ENCODE measurements at places on chromosomes 1 and 21. TPM values are rescaled to one million over a fixed set of nuclear protein-coding genes. Genes with fewer than 3 reads are reported as not detected.
A peak's percentile ranks its signal among the peaks of the same experiment; 100 is the strongest.

TDRD10 gene
- 2.4 TPM for polyA plus RNA-seq

CYP4A22 gene
- polyA plus RNA-seq = not detected

CD1D gene
- polyA plus RNA-seq = 2.1 TPM

NHLH2 gene
- not detected for polyA plus RNA-seq

- DNase-seq = peak; percentile 46
These were observed 114.2 kb downstream of the ZC3H11B start for GRCh38 chr1:219498666-219499065.

DNA sequence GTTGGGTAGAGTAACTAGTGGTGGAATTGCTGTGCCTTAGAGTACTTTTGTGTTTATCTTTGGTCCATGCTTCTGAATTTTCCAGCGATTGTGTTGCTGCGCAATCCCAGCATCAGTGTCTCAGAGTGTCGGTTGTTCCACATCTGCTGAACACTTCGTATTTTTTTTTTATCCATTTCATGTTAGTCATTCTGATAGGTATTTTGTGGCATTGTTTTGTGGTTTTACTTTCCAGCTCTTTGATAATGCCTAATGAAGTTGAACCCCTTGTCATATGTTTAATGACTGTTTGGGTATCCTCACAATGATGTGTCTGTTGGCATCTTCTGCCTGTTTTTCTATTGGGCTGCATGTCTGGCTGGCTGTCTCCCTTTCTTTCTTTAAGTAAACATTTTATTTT is 13.6 kb downstream of the TUFT1 start:
- DNase-seq = no peak

DNA sequence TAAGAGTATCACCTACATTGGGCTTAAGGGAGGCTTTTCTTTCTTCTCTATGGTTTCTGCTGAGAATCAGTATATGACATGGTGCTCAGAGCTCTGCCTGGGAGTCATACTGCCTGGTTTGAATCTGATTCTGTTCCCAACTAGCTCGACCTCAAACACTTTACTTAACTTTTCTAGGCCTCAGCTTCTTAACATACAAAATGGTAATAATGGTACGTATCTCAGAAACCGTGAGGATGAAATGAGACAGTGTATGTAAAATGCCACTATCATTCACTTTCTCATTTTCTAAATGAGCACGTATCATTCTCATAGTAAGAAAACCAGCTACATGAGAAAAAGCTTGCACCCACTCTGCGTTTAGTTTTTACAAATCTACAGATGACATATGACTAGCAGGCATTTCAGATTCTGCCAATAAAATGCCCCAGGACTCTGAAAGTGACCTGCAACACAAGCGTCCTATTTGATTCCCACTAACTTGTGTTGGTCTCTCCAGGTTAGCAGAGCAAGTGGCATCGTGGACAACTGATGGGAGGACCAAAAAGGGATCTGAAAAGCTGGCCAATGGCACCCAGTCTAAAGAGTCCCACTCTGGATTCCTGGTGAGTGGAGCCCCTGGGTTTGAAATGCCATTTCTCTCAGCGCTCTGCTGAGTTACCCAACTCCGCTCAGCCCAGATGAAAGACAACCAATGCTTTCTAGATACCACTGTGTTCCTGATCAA is 6.1 kb downstream of the CTNNBIP1 start:
- DNase-seq = no peak

DNA sequence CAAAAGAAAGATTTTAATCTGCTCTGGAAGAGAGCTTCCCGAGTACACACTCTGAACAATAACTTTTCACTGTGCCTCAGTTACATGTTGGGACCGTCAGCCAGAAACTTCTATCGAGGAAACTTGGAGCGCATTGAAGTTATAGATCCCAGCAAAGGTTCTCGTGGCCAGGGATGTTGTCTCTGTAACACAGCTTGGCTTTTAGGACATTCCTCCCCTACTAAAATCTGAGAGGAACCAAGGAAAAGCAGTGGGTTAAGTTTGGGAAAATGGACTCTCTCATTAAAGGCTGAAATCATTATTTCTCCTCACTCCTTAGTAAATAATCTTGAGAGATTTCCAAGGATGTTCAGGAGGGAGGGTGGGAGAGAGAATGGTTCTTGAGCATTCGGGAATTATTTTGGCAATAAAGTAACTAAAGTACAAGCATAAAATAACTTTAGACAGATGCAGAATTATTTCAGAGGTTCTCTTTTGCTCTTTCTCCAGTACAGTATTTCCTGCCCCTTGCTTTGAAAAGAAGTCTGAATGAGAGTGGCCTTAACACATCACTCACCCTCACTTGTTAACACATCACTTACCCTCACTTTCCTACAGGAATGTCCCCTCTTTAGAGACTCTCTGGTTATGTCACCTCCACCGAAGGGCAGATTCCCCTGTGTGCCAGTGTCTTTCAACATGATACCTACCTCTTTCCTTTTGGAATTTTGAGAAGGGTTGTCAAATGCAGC is 1.8 kb upstream of the NFIA start:
- DNase-seq = no peak

REN gene
- polyA plus RNA-seq = not detected

DNA sequence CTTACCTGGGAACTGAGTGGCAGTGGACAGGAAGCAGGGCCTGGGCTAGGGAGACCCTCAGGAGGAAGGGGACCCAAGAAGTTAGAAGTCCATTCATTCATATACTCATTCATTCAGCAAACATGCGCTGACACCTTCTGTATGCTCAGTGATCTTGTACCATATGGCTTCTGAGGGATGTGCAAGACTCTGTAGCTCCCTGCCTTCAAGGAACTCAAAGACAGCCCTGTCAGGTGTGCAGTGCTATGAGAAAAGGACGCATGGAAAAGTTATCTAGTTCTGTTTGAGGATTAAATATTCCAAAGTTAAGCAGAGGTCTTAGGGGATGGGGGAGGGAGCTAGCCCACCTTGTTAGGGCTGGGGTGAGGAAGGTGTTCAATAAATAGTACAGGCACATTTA is 12.5 kb downstream of the DMAP1 start:
- no peak for DNase-seq

DIO1 gene
- polyA plus RNA-seq = not detected

- no peak for DNase-seq
These were observed 67.7 kb downstream of the SELENOF start for GRCh38 chr1:86846164-86846647.

DNA sequence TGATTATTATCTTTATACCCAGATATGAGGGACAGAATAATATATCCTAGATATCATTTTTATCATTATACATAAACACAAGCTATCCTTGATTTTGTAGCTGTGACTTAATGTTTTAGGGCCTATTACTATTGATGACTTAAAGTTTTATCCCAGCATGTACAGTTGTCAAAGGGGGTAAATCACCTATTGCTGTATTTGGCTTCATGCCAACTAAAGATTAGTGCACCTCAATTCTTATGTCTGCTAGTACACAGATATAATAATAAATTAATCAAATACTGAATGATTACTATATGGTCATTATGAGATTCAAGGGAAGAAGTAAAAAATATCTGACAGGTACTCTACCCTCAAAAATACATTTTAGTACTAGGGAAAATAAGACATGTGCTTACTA is 84.0 kb downstream of the SYT14 start:
- no peak for DNase-seq

GRCh38 chr1:78958711-78959110 is 47.8 kb downstream of the ADGRL4 start:
- no peak for DNase-seq

GRCh38 chr1:176989754-176990153 is 174.8 kb downstream of the ASTN1 start:
- DNase-seq = peak; percentile 82

GRCh38 chr1:101089613-101090338 is 64.2 kb upstream of the DPH5 start:
- no peak for DNase-seq

HNRNPCL1 gene
- not detected for polyA plus RNA-seq

- no peak for DNase-seq
These were observed 120.2 kb downstream of the DMRTB1 start for GRCh38 chr1:53579221-53580008.

DNA sequence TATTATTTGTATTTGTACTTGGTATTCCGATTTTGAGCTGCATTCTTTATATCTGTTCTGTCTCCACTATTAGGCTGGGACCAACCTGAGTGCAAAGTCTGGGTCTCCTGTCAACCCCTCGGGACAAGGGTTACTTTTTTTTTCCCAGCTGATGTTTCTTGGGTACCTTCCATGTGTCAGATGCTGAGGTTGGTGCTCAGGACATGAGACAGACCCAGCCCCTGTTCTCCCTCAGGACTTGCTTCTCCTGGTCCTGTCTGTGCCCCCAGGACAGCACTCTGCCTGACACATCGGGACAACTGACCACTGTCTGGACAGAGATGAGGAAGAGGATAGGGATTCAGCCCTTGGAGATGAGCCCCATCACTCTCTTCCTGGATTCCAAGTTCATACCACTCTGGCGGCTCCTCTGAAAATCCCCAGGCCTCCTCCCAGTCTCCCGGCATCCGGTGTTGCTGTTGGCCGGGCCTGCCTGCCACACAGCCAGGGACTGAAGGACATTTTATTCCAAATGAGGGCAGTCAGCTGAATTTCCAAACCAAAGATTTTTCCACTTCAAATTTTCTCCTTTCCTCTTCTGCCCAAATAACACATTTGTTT is 55.6 kb upstream of the FMOD start:
- DNase-seq = peak; percentile 49

DNA sequence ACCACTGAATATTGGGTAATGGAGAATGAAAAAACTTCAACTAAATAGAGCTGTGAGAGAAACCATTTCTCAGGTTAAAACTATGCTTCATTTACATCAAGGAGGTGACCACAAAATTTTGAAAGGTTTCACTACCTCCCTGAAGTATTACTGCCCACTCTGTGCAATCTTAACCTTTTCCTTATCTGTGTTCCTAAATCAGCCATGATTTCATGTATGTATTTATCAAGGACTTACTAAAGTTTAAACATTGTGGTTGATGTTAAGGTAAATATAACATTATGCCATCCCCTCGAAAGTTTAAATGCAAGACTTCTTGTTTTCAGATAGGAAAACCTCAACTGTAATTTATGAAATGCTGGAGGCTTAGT is 84.4 kb downstream of the CLEC20A start:
- DNase-seq = no peak

Measured in stomach (tissue), 19 donors.